ENCODE measurements at places on chromosomes 1 and 21.

GRCh38 chr21:32371913-32372314 lies 20.9 kb downstream of the URB1 start:
- DNase-seq, result no peak

DNA sequence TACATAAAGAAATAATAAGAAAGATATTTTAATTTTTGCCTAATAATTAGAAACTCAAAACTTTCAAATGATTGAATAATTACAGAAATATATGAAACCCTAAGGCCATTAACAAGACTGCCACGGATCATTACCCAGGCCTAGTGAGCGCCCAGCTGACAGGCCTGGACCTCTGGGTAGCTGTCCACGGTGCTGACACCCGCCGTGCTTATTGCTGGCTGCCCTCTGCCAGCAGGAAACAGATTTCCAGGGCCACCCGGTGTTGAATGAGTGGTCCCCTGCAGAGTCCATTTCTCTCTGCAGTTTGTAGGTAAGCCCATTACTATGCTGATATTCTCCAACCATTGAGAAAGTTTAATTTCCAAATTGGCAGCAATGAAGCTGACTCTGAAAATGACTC lies 254.4 kb upstream of the GJB5 start:
- no peak for DNase-seq

- DNase-seq, result no peak
Observed at GRCh38 chr1:53715478-53715877, 23.5 kb downstream of the GLIS1 start.

DNA sequence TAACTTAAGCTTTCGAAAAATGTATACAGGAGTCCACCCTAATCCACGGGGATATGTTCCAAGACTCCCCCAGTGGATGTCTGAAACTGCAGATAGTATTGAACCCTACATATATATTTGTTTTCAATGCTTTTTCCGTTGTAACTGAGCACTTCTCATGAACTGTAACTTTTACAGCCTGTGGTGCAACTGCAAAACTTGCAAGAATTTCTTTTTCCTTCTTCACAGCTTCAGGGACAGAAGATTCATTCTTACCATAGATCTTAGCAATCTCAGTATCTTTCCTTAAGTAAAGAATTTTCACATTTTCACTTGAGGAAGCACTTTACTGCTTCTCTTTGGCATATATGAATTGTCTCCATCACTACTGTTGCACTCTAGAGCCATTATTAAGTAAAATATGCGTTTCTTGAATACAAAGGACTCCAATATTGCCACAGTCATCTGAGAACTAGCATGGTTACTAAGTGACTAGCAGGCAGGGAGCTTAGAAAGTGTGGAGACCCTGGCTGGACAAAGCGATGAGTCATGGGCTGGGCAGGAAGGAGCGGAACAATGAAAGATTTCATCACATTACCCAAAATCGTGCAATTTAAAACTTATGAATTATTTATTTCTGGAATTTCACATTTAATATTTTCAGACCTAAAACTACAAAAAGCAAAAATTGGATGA lies 14.1 kb downstream of the DPYD start:
- no peak for DNase-seq

- no peak for DNase-seq
Observed at GRCh38 chr1:34845131-34845901, 14.2 kb downstream of the SMIM12 start.

GRCh38 chr1:184176058-184176457 lies 124.5 kb downstream of the TSEN15 start:
- no peak for DNase-seq

DNA sequence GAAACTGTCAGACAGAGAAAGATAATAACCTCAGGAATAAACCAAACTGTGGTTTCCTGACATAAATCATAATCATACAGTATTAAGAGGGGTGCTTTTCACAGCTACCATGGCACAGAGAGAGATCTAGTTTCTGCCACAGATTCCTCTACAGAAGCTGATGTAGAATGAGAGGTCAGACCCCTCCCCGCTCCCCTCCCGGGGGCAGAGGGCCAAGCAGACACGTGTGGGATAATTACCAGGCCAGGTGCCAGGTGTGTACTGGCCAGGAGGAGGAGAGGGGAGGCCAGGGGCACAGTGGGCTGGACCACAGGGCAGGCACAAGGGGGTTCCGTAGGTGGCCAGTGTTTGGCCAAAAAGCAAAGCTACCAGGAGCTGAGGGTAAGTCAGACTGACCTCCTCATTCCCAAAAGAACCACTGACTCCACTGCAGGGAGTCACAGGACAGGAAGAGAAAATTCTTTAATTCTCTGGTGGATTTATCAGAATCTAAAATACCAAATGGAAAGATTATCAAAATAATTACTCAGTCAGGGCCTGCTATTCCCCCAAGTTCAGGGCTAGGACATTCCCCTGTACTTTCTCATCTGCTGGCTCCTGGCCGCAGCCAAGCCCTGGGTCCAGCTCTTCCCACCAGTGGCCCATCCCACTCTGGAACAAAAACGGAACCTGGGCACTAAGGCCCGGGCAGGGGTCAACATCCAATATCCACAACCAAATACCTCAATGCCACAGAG lies 30.0 kb downstream of the C2CD2 start:
- DNase-seq, result no peak

GRCh38 chr1:4485398-4485797 lies 169.0 kb upstream of the AJAP1 start:
- no peak for DNase-seq

GRCh38 chr1:183278739-183279591 lies 92.9 kb downstream of the LAMC2 start:
- no peak for DNase-seq

GRCh38 chr21:36470294-36470693 lies 9.6 kb downstream of the CLDN14 start:
- no peak for DNase-seq

- DNase-seq, result no peak
Observed at GRCh38 chr21:28482657-28483056, 510.0 kb downstream of the LTN1 start.

- no peak for DNase-seq
Observed at GRCh38 chr1:56901716-56902115, 47.1 kb downstream of the C8A start.

DNA sequence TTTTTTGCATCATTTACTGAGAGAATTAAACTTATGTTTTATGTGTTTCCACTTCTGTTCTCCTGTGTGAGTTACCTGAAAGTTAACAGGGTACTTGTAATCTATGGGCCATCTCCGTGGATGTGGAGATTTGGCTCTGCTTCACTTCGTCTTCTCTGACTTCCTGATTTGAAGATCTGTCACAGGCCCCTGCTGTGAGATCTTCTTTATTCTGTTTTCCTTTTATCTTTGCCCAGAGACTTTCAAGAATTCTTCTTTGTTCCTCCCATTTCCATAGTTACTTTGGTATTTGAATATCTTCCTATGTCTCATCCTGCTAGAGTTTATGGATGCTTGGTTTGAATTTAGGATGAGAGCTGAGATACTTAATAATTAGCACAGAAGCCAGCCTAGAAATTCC lies 35.4 kb upstream of the PKN2 start:
- DNase-seq, result no peak
